IPS-NIHi11 (cell line): ENCODE measurements at places on chromosomes 4 and X.

- no peak for DNase-seq
Observed at GRCh38 chrX:69365755-69366154, 138.4 kb upstream of the NALF2 start.

- DNase-seq: no peak
Observed at GRCh38 chr4:109113521-109113920, 188.9 kb downstream of the COL25A1 start.

- DNase-seq: no peak
Observed at GRCh38 chr4:2283199-2283711, 21.3 kb upstream of the MXD4 start.

- DNase-seq: no peak
Observed at GRCh38 chr4:83174844-83175414, 60.4 kb upstream of the PLAC8 start.

GRCh38 chrX:116667346-116668134, 204.8 kb upstream of the CT83 start:
- no peak for DNase-seq

GRCh38 chrX:19683358-19683757, 168.1 kb upstream of the MAP3K15 start:
- no peak for DNase-seq

DNA sequence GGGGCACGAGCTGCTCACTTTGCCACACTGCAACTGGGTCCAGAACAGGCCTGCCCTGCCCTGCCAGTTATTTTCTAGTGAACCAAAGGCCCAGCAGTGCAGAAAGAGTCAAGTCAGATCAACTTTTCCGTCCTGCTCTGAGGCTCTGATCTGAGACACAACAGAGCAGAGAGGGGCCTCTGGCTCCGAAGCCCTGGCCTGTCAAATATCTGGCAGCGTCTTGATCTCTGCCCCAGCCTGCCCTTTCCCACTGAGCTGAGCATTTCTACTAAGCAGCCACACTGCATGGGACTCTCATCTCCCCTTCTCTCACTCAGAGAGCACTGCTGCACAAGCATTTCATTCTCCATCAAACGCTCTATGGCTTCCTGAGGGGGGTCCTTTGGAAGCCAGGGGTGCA, 11.8 kb downstream of the IGFBP7 start:
- DNase-seq: no peak

GRCh38 chr4:73822812-73823504, 13.5 kb upstream of the CXCL6 start:
- DNase-seq: no peak

- DNase-seq: no peak
Observed at GRCh38 chr4:101960431-101960830, 169.9 kb downstream of the BANK1 start.

DNA sequence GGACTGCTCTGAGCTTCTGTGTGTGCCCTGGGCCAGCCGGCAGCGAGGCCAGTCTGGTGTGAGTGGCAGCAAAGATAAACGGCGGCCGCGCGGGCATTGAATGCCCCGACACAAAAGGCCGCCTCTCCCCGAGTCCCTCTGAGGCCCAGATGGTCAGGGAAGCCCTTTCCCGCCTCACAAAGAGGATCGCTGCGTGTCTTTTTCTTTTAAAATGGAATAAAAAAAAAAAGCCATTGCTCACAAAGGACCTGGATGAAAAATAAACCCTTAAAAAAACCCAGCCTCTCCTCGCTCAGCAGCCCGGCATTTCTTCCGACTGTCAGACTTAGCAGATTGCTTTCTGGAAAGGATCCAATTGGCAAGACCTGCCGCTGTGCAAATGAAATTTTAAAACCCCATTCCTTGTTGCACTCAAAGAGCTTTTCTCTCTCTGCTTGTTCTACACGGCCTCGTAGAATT, 578.7 kb downstream of the BCOR start:
- DNase-seq: no peak

- DNase-seq: no peak
Observed at GRCh38 chr4:42360256-42360669, 37.0 kb upstream of the SHISA3 start.

DNA sequence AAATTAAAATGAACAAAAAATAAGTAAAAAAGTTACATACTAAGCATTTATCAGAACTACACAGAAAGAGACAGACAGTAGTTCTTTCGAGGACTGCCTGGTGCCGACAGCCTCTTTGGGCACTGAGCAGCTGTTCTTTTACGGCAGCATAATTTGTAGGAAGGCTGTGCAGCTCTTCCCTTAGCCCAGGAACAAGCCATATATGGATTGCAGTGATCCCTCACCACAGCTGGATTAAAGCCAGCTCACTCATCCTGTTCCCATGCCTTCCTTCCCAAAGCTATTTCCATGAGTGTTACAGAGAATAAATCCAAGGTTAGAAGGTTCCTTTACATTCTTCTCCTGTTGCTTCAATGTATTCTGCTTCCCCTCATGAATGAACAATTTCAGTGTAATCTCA, 71.7 kb downstream of the DDX60L start:
- peak; percentile 38 for DNase-seq

GRCh38 chr4:92406488-92406887, 102.7 kb downstream of the GRID2 start:
- no peak for DNase-seq

DNA sequence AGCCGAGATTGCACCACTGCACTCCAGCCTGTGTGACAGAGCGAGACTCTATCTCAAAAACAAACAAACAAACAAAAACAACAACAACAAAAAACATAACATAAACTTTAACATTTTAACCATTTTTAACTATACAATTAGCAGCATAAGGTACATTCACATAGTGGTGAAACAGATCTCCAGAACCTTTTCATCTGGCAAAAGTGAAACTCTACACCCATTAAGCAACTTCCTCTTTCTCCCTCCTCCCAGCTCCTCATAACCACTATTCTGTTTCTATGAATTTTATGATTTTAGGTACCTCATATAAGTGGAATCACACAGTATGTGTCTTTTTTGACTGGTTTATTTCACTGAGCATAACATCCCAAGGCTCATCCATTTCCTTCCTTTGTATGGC, 103.6 kb downstream of the FAM13A start:
- DNase-seq: no peak

DNA sequence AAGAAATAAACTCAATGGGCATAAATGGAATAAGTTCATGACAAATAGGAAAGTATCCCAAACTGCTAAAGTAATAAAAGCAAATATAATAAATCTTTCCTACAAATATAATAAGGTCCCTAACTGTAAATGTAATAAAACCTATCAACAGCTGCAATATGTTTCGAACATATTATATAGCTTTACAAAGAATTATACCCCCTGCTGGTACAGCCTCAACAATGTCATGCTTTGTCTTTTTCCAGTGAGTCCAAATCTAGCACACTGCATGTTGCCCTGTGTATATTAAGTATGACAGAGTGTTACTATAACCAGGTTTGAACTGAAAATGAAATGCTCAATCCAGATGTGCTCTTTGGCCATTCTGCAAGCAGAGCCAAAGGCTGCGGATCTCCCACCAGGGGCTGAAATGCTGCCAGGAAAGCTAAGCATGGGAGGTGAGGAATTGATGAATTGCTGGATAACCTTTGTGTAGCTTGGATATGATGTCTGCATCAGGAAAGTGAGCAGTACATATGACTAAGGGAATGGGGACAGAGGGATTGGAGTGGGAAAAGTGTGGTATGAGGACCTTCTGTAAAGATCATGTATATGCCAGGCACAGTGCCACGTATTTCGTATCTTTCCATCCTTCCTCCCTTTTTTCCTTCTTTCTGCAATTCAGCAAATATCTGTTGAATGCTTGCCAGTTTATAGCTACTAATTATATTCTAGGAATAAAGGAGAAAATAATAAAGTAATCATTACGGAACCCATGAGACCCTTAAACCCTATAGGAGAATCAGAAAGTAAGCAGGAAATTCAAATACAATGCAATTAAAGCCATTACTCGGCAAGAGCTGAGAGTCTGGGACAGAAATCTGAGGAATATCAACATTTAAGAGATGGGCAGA, 954.6 kb upstream of the LCORL start:
- DNase-seq: no peak

GRCh38 chr4:65502131-65502701, 168.1 kb downstream of the EPHA5 start:
- no peak for DNase-seq

DNA sequence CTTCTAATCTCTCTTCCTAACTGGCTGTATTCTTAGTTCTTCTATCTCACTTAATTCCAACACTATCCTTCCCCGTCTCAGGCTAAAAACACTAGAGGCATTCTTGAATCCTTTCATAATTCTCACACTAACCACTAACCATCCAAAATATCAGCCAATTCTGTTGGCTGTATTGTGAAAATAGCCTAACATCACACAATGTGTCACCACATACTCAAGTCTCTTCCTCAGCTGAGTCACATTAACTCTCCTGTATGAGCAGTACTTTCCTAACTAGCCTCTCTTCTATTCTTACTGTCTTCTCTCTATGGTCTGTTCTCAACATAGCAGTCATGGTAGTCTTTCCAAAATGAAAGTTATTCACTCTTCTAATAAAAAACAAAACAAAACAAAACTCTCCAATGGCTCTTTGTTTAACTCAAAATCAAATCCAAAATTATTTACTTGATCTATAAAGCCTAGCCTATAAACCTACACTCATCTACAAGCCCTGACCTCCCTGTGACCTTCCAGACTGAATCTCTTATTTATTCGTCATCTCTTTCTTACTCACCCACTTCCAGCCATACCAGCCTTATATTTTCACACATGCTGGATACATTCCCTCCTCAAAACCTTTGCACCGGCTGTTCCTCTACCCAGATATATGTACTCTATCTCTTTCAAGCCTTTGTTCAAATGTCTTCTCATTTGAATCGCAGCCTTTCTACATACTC, 445.9 kb downstream of the TLL1 start:
- DNase-seq: no peak

DNA sequence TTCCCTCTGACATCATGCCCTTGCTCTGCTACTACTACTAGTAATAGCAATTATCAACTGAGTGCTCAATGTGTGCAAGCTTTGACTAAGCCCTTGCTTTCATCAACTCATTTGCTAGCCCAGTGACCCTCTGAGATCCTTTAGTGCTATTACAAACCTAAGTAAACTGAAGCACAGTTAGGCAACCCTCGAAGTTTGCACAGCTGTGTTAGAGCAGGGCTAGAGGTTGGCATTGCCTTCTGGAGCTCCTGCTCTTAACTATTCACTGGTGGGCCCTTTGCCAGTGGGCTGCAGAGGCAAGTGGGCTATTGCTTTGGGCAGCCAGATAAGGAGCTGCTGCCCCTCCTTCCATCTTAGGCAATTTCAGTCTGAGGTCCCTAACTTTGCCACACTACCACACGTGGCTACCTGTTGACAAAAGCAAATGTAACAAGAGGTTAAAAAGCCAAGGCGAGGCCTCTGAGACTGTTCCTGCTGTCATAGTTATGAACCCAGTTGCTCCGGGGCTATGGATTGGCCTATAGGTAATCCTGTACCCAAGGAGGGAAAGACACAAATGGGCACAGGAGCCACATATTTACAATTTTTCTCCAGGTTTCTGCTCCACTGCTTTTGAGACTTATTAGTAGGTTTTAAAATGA, 41.5 kb upstream of the ANKRD50 start:
- no peak for DNase-seq

- no peak for DNase-seq
Observed at GRCh38 chr4:142960867-142961644, 115.0 kb upstream of the INPP4B start.

DNA sequence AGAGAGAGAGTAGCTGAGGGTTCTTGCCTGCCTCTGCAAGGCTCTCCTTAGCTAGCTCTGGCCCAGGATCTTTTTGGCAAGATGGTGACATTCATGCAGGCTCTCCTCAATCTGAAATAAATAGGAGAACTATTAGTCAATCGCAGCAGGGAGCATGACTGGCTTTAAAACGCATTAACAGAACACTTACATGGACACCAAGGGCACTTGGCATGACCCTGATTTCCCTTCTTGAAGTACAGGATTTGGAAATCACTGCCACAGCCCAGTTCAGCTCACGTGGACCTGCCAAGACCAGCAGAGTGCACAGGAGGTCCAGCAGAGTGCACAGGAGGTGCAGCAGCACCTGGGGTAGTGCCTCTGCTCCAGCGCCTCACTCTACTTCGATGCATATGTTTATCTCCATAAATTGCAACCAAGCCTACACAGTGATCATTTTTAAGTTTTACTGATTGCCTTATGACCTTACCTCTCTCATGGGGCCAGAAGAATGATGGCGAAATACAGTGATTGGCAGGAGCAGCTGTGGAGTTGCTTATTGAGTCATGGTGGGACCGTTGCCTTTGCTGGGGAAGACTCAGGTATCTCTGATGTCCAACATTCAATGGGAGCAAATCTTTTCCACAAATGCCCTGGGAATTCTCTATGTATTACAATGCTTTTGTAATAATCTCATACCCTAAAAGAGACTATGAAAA, 122.4 kb downstream of the SYNPO2 start:
- DNase-seq: no peak

- DNase-seq: peak; percentile 86
Observed at GRCh38 chr4:139530833-139531427, 25.1 kb downstream of the SETD7 start.

DNA sequence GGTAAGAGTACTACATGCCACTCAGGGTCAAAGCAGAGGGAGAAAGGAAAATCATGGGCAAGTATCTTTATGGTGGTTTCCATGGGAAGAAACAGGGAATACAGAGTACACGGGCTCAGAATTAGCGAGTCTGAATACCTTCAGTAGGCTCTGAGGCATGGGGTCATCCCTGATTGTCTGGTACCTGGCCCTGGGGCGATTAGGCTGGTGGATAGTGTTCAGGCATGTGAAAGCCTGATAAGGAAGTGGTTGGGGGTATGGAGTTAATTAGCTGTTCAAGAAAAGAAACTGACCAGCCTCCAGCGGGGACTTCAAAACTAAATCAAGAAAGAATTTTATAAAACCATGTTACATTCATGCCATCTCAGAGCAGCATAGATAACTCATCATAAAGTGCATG, 518.8 kb downstream of the RAB28 start:
- peak; percentile 9 for DNase-seq

DNA sequence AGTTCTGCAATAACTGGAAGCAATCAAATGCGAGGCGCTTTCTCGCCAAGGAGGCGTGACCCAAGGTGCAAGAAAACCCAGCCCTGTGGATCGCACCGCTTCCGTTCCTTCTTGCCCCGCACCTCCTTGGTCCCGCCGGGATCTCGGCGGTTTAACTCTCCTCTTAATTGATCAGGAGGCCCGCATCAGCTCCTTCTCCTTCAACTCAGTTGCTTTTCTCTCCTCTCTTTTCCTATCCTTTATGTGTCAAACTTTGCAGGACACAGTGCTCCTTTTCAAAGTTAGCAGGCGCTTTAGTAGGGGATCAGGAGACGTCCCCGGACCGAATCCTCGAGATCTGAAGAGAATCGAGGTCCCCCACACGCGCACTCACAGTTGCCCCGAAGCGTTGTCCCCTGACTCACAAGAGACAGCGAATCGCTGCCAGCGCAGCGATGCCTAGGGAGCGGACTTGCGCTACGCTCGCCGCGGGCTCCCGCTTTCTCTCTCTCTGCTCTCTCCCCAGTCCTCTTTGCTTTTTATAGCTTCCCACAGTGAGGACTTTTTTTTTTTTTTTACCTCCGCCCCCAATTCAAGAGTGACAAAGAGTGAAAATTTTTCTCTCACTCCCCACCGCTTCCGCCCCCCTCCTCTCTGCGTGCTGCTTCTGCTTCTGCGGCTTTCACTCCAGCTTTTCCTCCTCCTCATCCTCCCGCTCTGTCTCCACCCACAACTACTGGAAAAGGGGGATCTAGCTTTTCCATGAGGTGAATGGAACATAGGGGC, at the start of gene DKK2:
Gene DKK2, minus strand, starts transcription at position 495 of the 765 bp plus-strand sequence. CDS start 722 bp downstream, outside the sequence.
- peak; percentile 37 for DNase-seq
